ENCODE measurements at places on chromosomes 5 and 9. TPM values are rescaled to one million over a fixed set of nuclear protein-coding genes. Genes with fewer than 3 reads are reported as not detected.

GRCh38 chr5:149792540-149793255, 62.6 kb downstream of the PPARGC1B start:
- no peak for DNase-seq

DNA sequence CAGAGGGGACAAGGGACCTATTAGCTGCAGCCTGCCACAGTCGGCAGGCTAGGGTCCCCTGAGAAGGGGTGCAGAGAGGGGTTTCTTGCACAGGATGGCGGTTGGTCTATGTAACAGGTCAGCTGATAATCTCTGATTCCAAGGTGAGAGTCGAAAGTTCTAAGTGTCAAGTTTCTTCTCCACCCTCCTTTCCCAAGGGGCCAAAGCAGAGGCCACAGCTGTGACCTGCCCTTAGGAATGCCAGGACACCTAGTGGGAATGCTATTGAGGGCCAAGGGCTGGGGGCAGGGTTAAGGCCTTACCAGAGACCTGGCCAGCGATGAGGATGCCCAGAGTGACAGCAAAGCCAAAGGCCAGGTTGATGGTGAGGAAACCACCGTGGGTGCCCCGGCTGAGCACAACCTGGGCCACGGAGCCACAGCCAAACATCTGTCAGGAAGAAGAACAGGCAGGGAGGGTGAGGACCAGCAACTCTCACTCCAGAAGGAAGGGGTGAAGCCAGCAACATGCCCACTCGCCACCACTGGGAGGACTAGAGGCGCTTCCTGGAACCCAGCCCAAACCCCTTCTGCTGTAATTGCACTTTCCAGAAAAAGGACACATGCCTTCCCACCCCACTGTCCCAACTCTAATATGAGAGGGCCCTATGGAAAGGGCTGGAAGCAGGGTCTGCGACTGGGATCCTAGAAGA, 3.8 kb downstream of the AQP3 start:
- DNase-seq, result no peak

GRCh38 chr9:91547081-91547480, 123.4 kb upstream of the NFIL3 start:
- DNase-seq, result no peak

DNA sequence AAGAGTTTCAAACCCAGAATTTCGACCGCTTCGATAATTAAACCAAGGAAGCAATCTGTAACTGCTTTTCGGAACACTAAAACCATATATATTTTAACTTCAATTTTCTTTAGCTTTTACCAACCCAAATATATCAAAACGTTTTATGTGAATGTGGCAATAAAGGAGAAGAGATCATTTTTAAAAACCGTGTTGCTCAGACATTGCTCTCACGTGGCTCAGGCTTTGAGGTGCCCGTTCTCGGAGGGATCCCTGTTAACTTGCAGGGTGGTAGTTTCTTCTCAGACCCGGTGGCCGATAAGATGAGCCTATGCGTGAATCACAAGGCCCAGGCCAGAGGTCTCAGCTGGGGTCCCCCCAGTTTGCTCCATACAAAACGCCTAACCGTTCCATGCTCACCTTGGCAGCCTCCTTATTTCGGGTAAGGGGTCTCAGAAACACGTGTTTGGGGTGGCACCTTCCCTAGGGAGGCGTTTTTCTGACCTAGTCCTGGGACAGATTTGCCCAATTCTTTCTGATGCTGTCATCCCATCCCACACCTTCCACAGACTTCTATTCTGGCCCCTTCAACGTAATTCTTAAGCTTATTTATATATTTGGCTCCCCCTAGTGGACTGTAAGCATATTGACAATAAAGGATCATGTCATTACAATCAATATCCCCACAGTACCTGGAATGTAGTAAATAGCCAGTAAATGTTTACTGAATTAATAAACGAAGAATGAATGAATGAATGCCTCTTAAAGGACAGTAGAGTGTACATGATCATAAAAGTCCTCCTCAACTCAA, 48.1 kb downstream of the THBS4 start:
- no peak for DNase-seq

GRCh38 chr5:139488260-139488659, 5.7 kb upstream of the STING1 start:
- no peak for DNase-seq

DNA sequence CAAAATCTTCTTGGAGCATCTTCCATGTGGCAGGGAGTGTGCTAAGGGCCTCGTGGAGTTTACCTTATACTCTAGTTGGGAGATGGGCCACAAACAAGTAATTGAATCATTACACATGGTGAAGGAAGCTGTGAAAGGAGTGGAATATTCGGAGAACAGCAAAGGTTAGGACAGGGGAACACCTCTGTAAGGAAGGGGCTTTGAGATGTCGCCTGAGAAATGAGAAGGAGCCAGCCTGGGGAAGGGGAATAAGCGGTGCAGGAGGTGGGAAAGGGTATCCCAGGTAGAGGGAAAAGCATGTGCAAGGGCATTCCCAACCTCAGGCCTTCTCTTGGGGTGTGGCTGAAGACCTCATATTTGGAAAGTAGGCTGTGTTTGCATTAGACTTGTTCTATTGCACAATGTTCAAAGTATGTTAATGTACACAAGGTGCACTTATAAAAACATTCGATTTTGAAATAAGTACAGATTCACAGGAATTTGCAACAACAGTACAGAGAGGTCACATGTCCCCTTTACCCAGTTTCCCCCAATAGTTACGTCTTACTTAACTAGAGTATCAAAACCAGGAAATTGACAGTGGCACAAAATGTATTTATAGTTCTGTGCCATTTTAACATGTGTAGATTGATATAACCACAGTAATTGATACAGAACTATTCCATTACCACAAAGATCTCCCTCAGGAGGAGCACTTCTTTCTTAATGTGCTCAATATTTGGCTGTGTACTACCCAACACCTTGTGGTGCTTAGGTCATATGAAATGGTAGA, 2.4 kb upstream of the STOM start:
- DNase-seq, result no peak

DNA sequence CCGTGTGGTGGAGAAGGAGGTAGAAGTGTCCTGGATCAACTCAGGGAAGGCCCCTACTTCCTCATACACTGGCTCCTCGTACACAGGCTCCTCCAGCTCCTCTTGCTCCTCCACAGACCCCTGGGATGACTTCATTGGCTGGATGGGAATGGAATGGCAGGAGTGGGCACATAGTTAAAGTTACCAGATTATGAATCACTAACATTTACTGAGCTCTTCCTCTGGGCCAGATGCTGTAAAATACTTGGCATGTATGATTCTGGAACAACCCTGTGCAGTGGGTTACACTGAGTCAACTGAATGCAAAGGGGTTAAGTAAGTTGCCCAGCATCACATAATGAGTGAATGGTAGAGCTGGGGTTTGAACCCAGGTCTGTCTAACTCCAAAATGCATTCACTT, 3.1 kb upstream of the FCHSD1 start:
- DNase-seq, result peak; percentile 29

DNA sequence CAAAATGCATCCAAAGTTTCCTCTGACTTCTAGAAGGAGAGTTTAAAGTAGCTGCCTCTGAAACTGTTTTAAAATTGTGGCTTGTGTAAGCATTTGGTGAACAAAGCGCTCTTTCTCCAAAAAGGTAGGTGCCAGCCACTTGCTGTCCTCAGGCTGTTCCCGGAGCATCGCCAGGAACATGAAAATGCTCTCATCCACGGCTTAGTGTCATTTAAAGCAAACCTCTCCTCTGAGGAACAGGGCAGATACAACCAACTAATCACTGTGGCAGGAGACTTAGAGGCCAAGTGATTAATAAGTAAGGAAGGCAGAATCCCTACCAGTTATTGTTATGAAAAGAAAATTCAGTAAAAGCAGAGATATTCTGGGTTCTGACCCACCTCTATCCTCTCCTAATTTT, 165.6 kb downstream of the DCP2 start:
- DNase-seq, result no peak

DNA sequence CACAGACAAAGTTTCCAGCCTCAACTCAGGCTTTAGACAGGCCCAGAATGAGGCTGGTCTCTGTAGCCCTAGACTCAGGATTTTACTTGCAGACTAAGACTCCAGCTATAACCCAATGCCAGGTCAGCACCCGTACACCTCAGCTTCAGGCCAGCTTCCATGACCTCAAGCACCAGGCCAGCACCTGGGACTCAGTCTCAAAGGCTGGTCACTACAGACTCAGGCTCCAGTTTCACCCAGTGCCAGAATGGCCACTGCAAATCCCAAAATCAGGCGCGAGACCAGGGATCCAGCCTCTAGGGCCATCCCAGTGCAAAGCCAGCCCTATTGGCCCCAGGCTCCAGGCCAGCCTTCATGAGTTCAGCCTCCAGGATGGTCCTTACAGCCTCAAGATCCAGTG, 44.9 kb downstream of the C9 start:
- no peak for DNase-seq

DNA sequence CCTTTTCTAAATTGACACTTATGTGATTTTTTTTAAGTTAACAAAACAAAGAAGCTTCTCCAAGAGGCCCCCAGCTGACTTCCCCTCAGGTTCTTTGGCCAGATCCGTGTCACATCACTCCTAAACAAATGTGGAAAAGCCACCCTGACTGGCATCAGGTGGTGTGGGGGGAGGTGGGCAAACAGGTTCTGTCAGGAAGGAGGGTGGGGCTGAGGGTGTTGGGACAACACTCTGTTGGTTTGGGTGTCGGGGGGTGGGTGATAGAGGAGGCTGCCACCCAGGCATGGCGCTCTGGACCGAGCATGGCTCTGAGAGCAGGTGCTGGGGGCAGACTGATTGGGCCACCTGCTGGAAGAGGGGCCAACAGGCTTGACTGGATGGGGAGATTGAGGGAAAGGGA, 210.9 kb downstream of the HSPA4 start:
- DNase-seq, result no peak

DNA sequence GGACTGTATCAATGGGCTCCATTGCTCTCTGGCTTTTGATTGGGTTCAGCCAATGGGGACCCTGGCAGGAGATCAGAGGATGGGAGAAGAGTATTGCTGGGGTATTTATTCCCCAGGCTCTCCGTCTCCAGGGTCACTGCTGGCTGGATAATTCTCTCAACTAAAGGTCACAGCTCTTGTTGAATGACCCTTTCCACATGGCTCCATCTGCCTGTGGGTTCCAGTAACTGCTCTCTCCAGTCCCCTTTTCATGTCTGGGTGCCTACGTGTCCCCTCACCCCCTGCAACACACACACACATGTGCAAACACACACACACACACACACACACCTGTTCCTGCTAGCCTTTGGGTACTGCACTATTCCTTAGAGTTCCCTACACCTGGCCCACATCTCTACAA, 53.9 kb upstream of the RIC1 start:
- DNase-seq, result no peak

DNA sequence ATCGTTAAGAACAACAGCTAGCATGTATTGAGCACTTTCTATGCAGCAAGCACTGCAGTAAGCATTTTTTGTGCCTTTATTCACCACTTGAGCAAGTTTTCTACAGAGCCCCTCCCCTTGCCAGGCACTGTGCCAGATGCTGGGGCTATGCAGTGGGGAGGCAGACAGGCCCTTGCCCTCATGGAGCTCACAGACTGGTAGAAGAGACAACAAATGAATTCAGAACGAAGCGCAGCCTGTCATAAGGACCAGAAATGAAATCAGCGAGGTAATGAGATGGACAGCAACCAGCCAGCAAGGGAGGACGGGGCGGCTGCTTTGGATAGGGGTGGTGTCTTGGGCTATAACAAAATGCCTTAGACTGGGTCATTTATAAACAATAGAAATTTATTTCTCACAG, 68.8 kb downstream of the C9orf50 start:
- no peak for DNase-seq

GRCh38 chr5:159097784-159098602, 1.7 kb downstream of the EBF1 start:
- DNase-seq, result no peak

DNA sequence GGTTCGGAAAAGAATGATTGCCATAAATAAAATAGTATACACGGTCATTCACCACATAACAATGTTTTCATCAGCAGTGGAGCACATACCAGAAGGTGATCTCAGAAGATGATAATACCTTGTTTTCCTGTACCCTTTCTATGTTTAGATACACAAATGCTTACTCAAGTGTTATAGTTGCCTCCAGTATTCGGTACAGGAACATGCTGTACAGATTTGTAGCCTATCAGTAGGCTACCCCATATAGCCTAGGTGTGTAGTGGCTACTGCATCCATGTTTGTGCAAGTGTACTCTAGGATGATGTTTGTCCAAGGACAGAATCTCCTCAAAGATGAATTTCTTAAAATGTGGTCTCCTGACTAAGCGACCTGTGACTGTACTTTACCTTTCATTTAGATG, 59.2 kb downstream of the ICE1 start:
- no peak for DNase-seq

GRCh38 chr5:89981021-89981420, 428.5 kb downstream of the CETN3 start:
- no peak for DNase-seq

FRMPD1 gene
- total RNA-seq, result not detected

IFNB1 gene
- total RNA-seq, result not detected

UNC13B gene
- total RNA-seq, result 19.6 TPM

PCDHB8 gene
- total RNA-seq, result not detected

NCS1 gene
- total RNA-seq, result 77.7 TPM

SHROOM1 gene
- 8.0 TPM for total RNA-seq

ADAMTS6 gene
- 12.1 TPM for total RNA-seq

POU5F2 gene
- 0.07 TPM for total RNA-seq

CERCAM gene
- total RNA-seq, result 49.1 TPM

PDLIM4 gene
- 129 TPM for total RNA-seq

PCDHGB4 gene
- total RNA-seq, result 1.7 TPM

LSM11 gene
- total RNA-seq, result 3.0 TPM

EIF4EBP3 gene
- 2.8 TPM for total RNA-seq

CLTB gene
- total RNA-seq, result 149 TPM

All from epithelial cell of proximal tubule (primary cell).